ENCODE measurements at places on chromosomes 1 and 21. TPM values are rescaled to one million over a fixed set of nuclear protein-coding genes. Genes with fewer than 3 reads are reported as not detected.
A peak's percentile ranks its signal among the peaks of the same experiment; 100 is the strongest.

GRCh38 chr1:30535595-30536325 lies 187.6 kb downstream of the MATN1 start:
- DNase-seq = no peak

DNA sequence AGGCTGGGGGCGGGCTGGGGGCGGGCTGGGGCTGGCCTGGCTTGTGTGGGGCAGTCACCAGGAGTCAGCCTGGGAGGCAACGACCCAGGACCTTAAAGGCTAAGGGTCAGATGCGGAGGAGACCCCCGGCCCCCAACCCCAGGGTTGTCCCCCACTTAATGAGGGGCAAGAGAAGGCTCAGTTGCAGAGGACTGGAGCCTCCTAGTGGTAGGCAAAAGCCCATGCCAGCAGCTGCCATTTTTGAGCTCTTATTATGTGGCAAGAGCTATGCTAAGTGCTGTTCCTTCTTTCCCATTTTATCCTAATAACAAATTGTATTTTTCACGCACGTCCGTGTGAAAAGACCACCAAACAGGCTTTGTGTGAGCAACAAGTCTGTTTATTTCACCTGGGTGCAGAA lies 8.0 kb downstream of the KIAA1614 start:
- no peak for DNase-seq

- no peak for DNase-seq
Observed at GRCh38 chr1:36339215-36339614, 15.8 kb upstream of the EVA1B start.

DNA sequence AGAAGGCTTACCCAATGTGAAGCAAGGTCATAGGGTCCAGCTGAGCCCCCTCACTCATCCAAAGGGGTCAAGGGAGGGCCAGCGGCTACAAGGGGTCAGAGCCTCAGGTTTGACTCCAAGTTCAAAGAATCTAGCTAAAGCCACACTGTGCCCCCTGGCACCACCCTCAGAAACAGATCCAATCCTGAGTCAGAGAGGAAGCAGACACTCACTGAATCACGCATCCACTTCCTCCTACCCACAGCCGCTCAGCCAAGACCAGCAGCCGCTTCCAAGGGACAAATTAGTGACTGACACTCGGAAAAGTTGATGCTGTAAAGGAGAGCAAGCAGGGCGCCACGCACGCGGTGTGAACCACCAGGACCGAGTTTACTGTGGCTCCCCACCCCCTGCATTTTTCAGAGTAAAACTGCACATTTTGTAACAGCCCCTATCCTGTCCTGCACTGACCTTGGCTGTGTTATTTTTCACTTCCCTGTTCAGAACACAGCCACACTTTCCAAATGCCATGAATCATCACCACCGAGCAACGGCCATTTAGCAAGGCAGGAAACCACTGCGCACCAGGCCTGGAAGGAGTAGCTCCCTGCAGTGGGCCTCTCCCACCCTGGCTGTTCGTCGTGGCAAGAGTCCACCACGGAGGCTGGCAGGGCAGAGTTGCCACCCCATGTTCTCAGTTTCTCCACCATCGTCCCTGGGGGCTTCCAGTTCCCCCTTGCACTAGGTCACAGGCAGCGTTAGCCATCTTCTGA lies 147.8 kb downstream of the TOMM20 start:
- DNase-seq = peak; percentile 98

DNA sequence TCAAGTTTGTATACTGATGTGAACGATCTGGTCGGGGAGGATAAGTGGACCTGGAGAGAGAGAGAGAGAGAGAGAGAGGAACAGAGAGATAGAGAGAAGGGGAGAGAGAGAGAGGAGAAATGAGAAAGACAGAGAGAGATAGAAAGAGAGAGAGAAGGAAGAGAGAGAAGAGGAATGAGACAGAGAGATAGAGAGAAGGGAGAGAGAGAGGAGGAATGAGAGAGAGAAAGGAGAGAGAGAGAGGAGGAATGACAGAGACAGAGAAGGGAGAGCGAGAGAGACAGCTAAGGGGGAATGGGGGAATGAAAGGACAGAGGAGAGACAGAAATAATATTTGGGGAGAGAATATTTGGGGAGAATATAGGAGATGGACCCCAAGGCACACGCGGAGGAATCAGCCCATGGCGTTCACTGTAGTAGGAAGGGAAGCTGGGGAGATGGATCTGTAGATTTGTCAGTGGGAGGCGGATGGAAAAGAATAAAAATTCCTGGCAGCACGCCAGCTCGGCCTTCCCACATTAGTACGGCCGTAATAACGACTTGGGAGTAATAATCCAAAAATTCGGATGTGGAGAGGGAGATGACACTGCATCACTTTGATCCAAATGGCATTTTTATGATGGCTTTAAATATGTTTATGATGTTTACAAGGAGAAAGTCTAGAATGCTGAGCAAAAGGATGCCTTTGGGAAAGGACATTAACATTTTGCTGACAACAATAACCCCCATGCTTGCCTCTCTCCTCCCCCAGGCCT lies 159.8 kb upstream of the KCNJ6 start:
- no peak for DNase-seq

The FRRS1 gene
- 0.32 TPM for total RNA-seq

The FMO5 gene
- total RNA-seq = 19.6 TPM

The VPS13D gene
- 28.3 TPM for total RNA-seq
